ENCODE measurements at places on chromosomes 11 and 22. TPM values are rescaled to one million over a fixed set of nuclear protein-coding genes. Genes with fewer than 3 reads are reported as not detected.

WT1 gene
- 6.1 TPM for total RNA-seq

KCNE3 gene
- not detected for total RNA-seq

PPME1 gene
- total RNA-seq = 56.5 TPM

LDLRAD3 gene
- 23.6 TPM for total RNA-seq

APOA4 gene
- not detected for total RNA-seq

RFPL2 gene
- 0.19 TPM for total RNA-seq

TPCN2 gene
- total RNA-seq = 12.7 TPM

TMPRSS4 gene
- total RNA-seq = not detected

BEST1 gene
- 4.6 TPM for total RNA-seq

XRCC6 gene
- 337 TPM for total RNA-seq

OPCML gene
- total RNA-seq = not detected

MRGPRF gene
- 0.15 TPM for total RNA-seq

ESAM gene
- total RNA-seq = 10.5 TPM

SLC43A1 gene
- 3.0 TPM for total RNA-seq

PKDREJ gene
- not detected for total RNA-seq

CNGA4 gene
- 0.10 TPM for total RNA-seq

TMEM121B gene
- 0.13 TPM for total RNA-seq
